ENCODE measurements at places on chromosomes 12 and 14. TPM values are rescaled to one million over a fixed set of nuclear protein-coding genes. Genes with fewer than 3 reads are reported as not detected.
A peak's percentile ranks its signal among the peaks of the same experiment; 100 is the strongest.

GRCh38 chr14:22488522-22489243, 100.3 kb downstream of the DAD1 start:
- no peak for DNase-seq

DNA sequence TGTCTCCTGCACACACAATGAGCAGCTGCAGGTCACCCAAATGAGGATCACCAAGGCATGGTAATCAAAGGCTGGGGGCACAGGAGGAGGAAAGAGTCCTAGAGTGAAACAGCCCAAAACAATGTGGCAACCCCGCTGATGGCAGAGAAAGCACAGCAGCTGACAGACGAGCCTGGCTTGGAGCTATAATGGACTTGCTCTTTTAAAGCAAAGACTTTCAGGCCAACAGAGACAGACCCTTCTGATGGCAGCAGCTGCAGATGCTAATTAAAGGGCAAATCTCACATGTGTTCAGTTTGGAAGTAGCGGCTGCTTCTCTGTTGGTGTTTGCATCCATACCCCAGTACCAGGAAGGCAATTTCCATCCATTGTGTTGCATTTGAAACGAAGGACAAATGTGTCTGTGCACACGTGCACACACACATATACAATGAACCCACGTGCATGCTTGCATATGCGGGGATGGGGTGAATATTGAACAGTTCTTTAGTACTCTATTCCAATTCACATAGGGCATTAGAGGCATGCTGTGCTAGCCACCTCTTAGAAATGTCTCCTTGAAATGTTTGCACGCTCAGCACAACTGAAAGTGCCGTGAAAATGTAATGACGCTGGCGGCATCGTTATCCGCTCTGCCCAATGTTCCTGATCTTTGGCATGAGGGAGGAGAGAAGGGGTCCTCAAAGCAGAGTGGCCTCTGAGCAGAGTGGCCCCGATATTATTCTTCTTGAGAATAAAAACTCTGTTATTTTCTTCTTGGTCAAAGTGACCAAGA, 38.1 kb downstream of the CIT start:
- no peak for DNase-seq

DNA sequence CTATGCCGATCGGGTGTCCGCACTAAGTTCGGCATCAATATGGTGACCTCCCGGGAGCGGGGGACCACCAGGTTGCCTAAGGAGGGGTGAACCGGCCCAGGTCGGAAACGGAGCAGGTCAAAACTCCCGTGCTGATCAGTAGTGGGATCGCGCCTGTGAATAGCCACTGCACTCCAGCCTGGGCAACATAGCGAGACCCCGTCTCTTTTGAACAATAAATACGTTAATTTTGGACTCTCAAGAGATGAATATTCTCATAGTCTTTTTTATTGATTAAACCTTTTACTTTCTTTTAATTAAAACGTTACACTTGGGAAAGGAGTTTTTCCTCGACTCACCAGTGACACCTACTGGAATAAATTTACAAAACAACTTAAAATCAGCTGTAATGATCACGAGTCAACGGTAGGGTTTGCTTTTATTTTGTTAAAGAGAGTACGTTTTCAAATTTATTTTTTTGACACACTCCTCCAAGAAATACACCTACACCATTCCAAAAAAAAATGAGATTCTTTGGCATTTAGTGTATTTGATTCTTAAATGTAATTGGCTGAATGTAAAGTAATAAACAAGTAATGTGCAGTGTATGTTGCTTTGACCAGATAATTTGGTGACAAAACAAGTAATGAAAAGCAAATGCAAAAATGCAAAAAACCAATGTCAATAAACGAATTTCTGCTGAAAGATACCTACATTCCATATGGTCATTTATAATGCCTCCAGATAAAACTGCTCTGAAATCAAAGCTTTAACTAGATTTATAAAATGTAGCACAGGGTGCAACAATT, 687 bp upstream of the RPS29 start:
- DNase-seq, result peak; percentile 63

DNA sequence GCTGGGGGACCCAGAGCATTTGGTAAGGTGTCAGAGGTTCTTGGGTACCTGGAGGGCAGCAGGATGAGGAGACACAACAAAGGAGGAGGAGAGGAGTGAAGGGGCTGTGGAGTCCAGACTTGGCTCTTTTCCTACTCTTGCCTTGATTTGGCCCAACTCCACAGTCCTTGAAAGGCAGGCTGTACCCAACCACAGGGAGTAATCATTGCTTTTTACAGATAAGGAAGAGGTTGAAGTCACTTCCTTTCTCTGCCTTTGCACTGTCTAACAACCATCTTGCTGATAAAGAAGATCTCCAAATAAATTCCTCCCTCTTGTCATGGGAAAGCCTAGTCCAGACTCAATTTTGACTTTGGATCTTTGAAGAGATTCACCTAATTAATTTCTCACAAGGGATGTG, 226.8 kb upstream of the HMGA2 start:
- DNase-seq, result no peak

PAX9 gene
- total RNA-seq, result not detected

DNA sequence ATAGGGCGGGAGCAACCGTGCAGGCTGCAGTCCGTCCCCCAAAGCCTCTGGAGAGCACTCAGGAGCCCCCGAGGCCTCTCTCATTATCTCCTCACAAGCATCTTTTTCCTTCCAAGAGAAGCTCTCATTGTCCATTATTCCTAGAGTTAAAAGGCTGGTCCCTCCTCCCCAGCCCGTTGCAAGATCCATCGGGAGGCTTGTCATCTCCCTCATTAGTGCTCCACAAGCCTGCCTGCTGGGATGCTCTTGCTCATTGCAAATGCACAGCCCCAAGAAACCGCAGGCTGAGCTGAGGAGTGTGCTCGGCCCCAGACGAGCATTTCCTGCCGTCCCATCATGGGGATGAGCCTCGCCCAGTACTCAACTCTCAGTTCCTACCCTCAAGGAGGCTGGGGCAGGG, 23.3 kb downstream of the NUAK1 start:
- no peak for DNase-seq

GRCh38 chr14:65849558-65849957, 437.0 kb downstream of the FUT8 start:
- DNase-seq, result no peak

HRK gene
- not detected for total RNA-seq

- DNase-seq, result no peak
Measured at GRCh38 chr14:75283162-75283832, 4.7 kb downstream of the FOS start.

LRIG3 gene
- total RNA-seq, result 0.18 TPM

KCNH5 gene
- total RNA-seq, result not detected

DNA sequence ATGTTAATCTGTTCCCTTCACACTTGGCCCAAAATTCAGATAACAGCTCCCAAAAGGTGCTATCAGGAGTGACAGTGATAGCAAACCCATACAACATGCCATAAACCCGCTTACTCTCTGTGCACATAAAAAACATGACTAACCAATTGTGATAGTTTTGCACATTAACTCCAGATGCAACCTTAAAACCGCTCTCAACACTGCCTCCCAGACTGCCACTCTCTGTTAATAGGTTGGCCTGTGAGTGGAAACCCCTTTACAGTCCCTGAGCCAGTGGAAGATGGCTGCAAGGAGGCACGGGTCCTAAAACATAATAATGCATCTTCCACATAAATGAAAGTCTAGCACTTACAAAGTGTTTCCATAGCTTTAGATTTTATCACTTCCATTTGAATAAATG, 12.0 kb upstream of the TMTC1 start:
- DNase-seq, result no peak

DNA sequence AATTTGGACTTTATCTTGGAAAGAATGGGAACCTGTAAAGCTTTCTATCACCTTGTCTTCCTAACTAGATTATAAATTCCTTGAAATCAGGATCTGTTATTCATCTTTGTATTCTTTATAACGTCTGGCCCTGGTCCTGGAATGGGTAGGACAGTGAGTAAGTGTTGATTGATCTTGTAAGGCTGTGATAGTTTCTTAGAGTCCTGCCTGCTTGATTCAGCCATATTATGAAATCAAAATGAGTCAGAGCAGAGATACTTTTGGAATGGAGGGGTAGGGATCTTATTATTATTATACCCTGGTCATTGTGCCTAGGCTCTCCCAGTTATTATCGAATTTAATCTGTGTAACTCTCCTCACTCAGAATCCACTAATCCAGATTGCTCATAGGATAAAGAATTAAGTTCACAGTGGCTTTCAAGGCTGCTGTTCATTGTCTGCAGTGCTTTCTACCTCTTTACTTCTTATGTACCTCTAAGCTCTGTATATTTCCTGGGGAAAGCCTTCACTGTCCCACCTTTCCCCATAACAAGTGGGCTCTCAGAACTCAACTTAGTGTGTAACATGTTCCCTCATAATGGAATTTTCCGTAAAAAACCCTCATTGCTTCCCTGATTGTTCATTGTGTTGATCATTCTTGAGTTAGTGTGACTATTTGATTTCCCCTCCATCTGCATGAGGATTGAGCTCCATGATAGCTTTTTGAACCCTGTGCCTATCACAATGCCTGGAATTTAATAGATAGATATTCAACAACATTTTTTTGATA, 93.3 kb downstream of the DAAM1 start:
- no peak for DNase-seq

- DNase-seq, result no peak
Measured at GRCh38 chr12:55707219-55707671, 459 bp downstream of the ITGA7 start.

DNA sequence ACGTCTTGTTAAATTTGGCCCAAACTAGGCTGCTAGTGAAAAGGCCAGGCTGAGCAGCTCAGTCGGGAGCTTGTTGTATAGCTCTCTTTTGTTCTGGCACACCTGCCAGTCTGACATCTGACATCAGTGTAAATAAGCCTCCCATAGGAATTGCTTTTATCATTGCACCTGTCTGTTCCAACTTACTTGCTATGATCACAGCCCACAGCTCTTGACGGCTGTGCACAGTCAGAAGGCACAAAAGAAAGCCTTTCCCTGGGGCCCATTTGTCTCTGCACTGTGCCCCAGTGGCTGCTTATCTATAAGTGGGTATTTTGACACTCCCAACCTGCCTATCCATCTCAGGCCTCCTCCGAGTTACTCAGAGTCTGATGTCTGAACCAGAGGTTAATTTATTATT, 324.5 kb downstream of the NUAK1 start:
- DNase-seq, result no peak

DNA sequence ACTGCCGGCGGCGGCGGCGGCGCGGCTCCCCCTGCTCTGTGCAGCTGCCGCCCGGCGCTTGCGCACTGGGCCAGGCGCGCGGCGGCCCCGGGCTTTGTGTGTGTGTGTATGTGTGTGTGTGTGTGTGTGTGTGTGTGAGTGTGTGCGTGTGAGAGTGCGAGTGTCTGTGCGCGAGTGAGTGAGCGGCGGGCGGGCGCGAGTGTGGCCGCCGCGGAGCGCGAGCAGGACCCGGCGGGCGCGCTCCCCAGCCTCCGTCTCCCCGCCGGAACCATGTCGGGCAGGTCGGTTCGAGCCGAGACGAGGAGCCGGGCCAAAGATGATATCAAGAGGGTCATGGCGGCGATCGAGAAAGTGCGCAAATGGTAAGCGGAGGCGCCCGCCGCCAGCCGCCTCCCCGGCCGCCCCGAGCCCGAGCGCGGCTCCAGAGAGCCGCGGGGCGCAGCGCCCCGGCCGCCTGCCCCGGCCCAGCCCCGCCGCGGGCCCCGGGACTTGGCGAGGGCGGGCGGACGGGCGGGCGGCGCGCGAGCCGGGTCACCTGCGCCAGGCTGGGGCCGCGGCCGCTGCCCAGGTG, at the start of gene BCL7A:
Gene BCL7A (plus strand): TSS at position 63 of the 571 bp plus-strand sequence. CDS start 208 bp downstream, at position 271.
- peak; percentile 62 for DNase-seq

PLEKHH1 gene
- 0.63 TPM for total RNA-seq

MMP17 gene
- 1.1 TPM for total RNA-seq
